ENCODE measurements at places on chromosomes 2 and 18.

DNA sequence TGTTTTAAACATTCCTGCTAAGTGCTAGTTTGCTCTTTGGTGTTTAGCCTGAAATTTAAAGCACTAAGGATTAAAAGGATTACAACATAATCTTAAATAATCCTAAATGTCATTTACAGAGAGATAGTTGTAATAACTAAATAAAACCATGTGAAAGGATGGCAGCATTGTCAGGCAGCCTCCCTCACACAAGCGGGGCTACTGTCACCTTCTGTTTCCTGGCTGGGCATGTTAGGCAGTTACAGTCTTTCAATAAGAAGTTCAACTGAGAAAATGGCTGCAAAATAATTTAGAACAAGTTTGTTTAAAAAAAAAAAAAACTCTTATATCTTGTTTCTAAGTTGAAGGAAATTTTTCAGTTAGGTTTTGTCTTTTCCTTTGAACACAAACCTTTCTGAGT lies 124.9 kb downstream of the ARHGAP15 start:
- DNase-seq: no peak

DNA sequence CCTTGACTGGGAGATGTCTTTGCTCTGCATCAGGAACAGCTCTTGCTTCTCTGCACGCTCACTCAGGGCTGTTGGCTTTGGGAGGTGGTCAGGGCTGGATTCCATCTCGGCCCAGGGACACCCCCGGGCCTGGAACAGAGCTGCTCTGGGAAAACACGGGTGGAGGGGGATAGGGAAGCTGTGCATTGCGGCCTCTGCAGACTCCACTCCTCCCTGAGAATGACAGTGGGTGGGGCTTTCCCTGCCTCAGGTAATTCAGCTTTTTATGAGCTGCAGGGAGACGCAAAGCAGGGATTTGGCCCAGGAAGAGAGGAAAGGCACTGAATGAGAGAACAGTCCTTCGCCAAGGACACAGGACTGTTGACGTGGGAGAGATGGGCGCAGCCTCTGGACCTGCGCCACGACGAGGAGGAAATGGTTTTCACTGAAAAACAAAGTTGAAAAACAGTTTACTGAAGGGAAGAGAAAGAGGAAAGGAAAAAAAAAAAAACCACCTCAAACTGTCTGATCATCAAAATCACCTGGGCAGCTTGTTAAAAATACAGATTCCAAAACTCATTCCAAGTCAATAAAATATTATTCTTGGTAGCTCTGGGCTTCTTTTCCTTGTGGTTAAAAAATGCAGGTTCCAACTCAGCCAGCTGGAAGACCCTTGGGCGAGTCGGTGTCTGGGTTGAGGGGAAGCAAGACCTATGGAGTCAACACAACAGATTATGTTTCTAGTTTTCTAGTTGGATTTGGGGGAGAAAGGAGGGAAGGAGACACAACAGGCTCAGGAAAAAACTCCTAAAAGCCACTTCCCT lies 194.0 kb downstream of the ZFP36L2 start:
- no peak for DNase-seq

GRCh38 chr2:112923237-112923966 lies 12.4 kb downstream of the IL37 start:
- DNase-seq: no peak

- no peak for DNase-seq
These were observed 40.4 kb downstream of the VWA3B start for GRCh38 chr2:98127229-98127989.

DNA sequence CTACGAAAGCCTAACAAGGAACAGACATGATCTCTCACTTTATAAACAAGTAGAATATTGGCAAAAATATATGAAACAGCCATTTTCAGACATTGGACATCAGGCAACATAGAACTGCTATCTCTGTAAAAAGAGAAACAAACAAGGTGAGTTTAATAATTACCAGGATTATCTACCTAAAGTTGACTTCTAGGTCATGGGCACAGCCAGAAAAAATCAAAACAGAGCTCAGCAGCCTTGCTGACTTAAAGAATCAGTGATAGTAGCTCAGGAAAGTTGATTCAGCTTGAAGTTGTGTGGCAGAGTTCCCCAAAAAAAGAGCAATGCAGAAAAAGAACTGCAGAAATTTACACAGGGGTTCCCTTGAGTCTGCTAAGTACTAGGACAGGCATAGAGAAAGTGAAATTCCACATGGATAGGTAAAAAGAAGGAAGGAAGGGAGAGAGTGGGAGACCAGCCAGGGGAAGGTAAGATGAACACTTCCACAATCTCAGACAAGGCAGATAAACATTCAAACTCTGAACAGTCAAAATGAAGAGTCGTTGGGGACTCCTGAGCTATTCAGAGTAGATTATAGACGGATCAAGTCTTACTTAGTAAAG lies 102.0 kb downstream of the EXOC6B start:
- DNase-seq: no peak

DNA sequence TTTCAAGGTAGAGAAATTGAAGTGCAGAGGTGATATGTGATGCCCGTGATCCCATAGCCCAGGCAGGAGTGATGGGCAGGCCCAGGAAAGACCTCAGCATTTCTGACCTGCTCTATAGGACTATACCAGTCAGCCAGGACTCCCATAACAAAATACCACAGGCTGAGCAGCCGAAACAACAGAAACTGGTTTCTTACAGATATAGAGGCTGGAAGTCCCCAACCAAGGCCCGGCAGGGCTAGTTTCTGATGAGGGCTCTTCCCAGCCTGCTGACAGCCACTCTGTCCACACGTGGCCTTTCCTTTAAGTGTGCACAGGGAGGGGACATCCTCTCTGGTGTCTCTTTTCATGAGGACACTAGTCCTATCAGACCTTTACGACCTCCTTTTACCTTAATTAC lies 104.2 kb upstream of the AGAP1 start:
- no peak for DNase-seq

- DNase-seq: no peak
These were observed 243.9 kb downstream of the VAPA start for GRCh38 chr18:10157706-10158105.

DNA sequence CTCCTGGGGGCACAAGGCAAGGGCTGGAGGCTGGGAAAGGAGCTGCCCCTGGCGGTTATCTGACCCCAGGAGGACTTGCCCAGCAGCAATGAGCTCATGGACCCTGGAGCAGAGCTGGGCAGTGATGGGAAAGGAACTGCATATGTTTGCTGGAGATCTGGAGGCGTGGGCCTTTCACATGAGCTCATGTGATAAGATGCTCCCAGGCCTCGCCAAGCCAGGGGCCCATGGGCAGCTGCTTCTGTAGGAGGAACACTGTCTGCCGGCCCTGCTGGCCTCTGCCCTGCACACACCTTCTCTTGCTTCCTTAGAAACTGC lies 9.0 kb upstream of the NPPC start:
- no peak for DNase-seq

GRCh38 chr18:60686142-60686541 lies 313.6 kb upstream of the MC4R start:
- DNase-seq: no peak

DNA sequence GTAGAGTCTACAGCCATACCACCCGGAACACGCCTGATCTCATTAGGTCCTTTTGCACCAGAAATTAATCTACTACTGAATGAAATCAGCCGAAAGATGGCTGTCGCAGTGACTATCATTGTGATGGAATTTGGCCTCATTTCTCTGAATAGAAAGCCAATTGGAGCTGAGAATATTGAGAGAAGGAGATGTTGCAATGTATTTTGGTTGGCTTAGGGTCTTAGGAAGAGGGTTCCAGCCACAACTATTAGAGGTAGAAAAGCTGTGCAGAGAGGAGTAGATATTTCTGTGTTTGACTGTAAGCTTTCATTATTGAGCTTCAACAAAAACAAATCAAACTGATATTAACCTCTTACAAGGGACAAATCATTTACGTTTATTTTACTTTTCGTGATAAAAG lies 98.1 kb downstream of the THSD7B start:
- DNase-seq: no peak

GRCh38 chr2:25275575-25275965 lies 66.2 kb downstream of the DNMT3A start:
- no peak for DNase-seq

DNA sequence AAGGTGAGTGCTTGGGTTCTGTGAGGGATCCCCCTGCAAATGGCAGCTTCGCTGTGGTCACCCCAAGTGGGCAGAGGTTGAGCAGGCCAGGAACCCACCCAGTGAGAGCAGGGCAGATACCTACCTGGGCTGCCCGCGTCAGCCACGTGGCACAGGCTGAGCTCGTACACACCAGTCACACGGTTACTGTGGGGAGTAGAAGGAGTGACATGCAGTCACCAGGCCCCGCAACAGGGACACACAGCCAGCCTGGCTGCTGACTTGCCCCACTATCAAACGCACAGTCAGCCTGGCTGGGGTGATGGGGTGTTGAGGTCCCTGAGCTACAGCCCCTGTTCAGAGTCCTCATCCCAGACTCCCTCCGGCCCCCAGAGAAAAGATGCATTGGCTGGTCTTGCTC lies 32.2 kb downstream of the AQP12A start:
- no peak for DNase-seq

GRCh38 chr18:23357996-23358594 lies 95.0 kb upstream of the RIOK3 start:
- no peak for DNase-seq

GRCh38 chr2:71850306-71850801 lies 297.3 kb downstream of the CYP26B1 start:
- no peak for DNase-seq

DNA sequence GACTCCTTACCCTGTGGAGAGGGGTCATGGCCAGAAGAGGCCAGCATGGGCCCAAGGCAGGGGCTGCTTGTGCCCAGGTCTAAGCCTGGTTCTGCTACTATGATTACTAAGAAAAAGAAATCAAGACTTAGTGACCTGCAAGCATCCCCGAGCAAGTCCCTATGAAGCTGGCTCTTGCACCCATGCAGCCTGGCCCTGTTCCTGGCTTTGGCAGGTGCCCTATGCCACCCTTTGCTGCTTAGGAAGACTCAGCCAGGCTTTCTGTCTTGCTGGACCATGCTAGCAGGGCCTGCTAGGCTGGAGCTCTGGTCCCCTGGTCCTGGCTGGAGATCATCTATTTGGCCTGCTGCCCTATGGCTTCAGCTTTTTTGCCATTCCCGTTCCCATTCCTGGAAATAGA lies 309.4 kb upstream of the EPAS1 start:
- DNase-seq: no peak
